ENCODE measurements at places on chromosomes 12 and 14.
A peak's percentile ranks its signal among the peaks of the same experiment; 100 is the strongest.

- DNase-seq, result no peak
Observed at GRCh38 chr12:94107910-94108309, 40.5 kb upstream of the PLXNC1 start.

GRCh38 chr12:109844983-109845823, 12.0 kb upstream of the TRPV4 start:
- DNase-seq, result peak; percentile 88

GRCh38 chr14:100643426-100643825, 56.2 kb upstream of the BEGAIN start:
- no peak for DNase-seq

GRCh38 chr14:105043641-105044040, 21.6 kb downstream of the GPR132 start:
- DNase-seq, result no peak

- DNase-seq, result no peak
Observed at GRCh38 chr14:69803753-69804152, 6.7 kb upstream of the SLC10A1 start.

GRCh38 chr12:77932216-77932615, 101.5 kb downstream of the NAV3 start:
- DNase-seq, result no peak

DNA sequence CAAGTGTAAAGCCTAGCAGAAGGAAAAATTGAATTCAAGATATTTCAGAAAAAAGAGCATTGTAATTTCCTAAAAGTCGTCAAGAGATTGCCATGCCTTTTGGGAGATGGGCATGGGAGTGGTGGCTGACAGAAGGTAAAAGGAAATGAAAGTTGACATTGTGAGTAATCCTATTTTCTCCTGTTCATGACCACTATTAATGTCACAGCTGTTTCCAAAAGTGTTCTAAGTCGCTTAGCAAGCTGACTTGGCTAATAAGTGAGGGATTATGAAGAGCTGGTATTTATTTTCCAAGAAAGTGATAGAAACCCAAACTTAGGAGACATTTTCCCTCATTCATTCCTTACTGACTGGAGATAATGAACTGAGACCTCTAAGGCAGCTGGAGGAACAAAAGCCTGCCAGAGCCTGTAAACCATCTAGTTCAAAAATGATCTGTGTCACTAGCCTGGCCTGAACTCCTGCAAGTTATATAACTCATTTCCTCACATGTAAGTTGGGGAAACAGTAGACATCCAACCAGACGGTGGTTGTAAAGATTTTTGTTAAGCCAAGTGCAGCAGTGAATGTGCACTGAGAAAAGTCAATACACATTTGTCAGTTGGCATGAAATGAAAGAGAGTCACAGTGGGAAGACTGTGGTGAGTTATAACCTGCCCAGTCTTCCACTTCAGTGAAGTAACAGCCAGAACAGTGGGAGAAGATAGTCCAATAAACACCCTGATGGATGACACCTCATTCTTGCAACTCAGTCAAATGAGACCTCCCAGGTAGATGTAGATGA, 75.8 kb downstream of the DIO2 start:
- DNase-seq, result no peak

DNA sequence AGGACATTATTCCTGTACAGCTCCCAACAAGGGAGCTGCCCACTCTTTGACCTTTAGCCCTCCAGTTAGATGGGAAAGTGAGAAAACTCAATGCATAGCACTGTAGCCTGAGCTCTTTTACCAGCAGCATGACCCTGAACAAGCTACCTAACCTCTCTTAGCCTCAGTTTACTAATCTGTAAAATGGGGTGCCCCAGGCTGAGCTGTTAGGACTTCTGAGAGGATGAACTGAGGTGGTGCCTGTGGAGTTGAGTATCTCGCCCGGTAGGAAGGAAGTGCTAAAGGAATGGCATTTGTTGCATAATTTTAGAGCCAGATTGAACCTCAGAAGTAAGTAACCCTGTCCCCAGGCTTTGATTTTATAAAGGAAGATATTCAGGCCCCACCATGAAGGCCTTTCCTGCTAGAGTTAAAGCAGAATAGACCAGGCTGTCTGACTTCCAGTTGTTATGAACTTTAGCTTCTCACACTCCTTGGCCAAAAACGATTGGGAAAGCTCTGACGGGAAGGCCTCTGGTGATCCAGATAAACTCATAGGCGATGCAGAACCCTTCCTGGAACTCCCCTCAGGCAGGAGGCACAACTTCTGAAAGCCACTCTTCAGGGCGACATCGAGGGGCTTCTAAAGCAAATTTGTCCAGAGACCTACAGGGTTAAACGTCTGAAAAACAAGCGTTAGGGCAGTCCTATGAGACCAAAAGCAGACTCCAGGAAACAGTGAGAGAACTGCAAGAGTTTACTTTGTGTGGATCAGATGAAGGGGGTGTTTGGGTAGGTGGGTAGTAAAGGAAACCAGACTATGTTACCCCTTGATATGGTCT, 2.5 kb upstream of the SERPINA10 start:
- DNase-seq, result no peak

DNA sequence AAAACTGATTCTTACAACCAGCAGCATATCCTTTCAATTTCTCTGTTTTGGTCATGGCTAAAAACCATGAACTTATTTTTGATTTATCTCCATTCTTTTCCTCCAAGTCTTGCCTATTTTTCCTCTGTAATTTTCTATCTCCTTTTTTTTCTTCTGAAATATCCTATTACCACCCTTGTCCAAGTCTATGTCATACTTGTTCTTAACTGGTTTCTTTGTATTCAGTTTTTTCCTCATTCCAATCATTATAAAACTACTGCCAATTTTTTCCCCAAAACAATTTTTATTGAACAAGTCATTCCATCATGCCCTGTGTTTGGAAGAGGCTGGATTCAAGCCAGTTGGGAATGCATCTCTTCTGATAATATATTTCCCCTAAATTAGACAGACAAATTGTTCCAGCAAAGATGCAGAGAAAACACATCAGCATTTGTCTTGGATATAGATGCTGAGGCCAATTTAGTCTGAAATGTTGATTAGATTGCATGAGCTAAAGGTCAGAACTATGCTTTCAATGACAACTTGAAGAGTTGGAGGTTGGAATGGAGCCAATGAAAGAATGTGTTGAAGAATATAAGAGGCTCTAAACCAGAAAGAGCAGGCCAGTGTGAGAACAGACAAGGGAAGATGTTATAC, 30.7 kb downstream of the OTOGL start:
- no peak for DNase-seq

- DNase-seq, result no peak
Observed at GRCh38 chr12:132482771-132483170, 7.2 kb upstream of the FBRSL1 start.

DNA sequence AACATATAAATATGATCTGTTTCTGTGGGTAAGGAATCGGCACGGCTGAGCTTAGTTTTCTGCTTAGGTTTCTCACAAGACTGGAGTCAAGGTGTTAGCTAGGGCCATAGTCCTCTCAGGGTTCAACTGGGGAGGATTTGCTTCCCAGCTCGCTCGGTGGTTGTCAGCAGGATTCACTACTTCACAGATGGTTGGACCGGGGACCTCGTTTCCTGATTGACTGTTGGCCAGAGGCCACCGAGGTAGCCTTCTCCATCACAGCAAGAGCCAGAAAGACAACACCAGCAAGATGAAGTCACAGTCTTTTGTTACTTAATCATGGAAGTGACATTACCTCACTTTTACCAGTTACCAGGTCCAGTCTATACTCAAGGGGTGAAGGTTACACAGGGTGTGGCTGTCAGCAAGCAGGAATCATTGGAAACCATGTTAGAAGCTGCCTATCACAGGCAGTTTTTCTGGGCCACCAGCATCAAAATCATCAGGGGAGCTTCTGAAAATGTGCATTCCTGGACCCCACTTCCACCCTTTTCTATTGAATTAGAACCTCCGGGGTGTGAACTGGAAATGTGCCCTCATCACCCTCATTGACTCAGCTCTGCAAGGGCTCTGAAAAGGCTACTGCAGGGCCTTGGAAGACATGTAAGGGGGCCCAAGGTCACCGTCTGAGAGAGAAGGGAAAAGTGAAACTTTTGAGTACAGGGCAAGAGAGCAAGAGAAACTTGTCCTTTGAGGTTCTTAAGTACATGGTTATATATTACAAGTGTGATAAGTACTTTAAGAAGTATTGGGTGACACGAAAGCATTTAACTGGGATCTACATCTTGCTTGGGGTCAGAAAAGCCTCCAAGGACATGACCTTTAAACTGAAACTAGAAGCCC, 10.9 kb downstream of the COPS7A start:
- DNase-seq, result no peak

- no peak for DNase-seq
Observed at GRCh38 chr14:21103411-21103709, 2.5 kb downstream of the TMEM253 start.

DNA sequence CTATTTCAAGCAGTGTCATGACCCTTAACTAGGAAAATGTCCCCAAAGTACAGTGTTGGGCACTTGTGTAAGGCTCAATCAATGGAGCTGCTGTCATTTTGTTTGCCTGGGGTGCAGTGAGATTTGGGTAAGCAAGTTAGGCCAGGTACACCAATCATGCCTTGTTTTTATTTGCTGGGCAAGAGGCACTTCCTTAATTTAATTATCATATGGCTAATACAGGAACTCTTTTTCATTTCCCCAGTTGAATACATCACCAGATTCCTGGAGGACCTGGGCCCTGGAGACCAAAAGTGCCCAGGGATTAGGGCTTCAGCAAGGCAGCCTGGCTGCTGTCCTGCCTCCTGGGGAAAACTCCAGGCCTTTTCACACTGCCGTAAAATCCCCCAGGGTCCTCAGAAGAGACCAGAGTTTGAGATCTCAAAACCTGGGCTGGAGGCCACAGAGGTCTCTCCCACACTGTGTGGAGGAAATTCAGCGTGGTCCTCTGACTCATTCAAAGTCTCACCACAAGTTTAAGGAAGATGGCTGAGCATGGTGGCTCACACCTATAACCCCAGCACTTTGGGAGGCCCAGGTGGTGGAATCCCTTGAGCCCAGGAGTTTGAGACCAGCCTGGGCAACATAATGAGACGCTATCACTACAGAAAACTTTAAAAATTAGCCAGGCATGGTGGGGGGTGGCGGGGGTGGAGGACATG, 28.4 kb upstream of the FOXN3 start:
- DNase-seq, result peak; percentile 31

DNA sequence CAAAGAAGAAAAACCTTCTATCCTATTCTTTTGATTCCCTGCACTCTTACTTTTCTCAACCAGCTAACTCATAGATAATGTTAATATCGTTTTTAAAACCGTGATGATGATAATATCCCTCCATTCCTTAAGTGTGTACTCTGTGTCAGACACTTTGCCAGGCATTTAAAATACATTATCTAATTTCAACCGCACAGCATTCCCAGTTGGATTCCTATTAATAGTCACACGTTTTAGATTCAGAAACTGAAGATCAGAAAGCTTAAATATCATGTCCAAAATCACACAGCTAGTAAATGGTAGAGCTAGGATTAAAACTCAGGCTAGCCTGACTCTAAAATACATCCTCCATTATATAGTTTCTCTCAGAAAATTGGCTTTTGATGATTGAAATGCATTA, 366.0 kb downstream of the NELL2 start:
- DNase-seq, result no peak

DNA sequence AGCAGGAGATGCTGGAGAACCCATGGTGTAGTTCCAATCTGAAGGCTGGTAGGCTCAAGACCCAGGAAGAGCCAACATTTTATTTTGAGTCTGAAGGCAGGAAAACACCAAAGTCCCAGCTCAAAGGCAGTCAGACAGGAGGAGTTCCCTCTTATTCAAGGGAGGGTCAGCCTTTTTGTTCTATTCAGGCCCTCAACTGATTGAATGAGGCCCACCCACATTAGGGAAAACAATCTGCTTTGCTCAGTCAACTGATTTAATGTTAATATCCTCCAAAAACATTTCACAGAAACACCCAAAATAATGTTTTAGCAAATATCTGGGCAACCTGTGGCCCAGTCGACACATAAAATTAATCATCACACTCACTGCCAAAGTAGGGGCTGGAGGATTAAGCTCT, 130.8 kb downstream of the LMNTD1 start:
- no peak for DNase-seq

DNA sequence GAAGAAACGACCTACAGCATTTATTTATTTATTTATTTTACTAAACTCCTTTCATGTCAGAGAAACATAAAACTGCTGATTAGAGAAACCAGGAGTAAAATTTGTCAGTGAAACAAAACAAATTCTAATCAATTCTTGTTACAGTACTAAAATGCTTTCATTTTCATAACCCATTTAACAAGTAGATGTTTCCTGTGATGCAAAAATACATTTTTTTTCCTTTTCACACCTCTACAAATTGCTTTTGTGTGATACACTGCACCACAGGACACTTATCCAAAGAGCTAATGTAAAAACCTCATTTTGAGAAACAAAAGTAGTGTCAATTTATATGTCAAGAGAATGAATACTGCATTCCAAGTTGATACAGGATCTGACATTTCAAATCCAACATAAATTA, 155.1 kb downstream of the SYT1 start:
- DNase-seq, result no peak

GRCh38 chr14:73761618-73762355, 47.6 kb upstream of the PNMA1 start:
- DNase-seq, result no peak

DNA sequence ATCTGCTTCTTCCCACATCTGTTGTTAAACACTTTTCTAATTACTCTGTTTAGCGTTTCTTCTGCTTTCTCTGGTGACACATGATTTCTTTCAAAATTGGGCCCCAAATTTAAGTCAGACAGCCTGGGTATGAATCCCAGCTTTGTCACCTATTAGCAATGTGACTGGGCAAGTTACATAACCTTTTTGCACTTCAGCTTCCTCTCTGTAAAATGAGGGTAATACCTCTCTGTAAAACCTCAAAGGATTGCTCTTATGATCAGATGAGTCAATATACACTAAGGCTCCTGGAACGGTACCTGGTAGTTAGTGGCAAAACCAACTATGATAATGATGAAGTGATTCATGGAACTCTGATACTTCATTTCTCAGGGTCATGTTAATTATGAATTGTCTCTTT, 33.0 kb downstream of the E2F7 start:
- DNase-seq, result no peak

DNA sequence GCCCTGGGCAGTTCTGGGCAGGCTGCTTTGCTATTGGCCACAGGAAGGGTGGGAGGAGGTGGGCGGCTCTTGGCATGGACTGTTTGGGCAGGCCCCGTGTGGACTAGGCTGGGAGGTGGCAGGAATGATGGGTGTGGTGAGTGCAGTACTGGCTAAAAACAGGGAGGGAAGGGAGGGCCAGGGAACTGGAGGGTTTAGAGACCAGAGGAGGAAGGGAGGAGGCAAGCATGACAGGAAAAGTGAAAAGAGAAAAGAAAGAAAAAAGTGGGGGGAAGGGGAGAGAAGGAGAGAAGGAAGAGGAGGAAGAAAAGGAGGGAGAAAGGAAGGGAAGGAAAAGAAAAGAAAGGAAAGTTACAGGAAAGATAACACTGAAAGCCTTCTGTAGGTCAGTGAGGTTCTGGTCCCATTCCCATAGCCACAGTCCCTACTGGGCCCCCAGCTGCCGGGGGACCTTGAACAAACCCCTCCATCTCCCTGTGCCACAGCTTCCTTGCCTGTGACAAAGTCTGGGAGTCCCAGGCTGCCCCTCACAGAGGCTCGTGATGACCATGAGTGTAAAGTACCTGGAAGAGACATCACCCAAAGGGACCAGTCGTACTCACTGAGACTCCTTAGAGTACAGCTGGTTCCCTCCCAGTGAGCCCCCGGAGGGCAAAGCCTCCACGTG, 1.1 kb upstream of the C14orf132 start:
- DNase-seq, result no peak
